ENCODE measurements at places on chromosomes 2 and 18. TPM values are rescaled to one million over a fixed set of nuclear protein-coding genes. Genes with fewer than 3 reads are reported as not detected.

- peaks cover 7% of the 10 kb centered on the region for H3K4me1 ChIP-seq
- peak; percentile 69 for DNase-seq
- peak overlapping the region; percentile 7 for H3K27ac ChIP-seq
- H3K4me3 ChIP-seq: peak overlapping the region; percentile 11
Observed at GRCh38 chr2:210503001-210503623, 26.6 kb upstream of the LANCL1 start.

- no peak overlapping the region for H3K4me3 ChIP-seq
- no peak for DNase-seq
- H3K27me3 ChIP-seq: no peaks in the 10 kb centered on the region
Observed at GRCh38 chr2:6372317-6372901, 493.3 kb downstream of the CMPK2 start.

DNA sequence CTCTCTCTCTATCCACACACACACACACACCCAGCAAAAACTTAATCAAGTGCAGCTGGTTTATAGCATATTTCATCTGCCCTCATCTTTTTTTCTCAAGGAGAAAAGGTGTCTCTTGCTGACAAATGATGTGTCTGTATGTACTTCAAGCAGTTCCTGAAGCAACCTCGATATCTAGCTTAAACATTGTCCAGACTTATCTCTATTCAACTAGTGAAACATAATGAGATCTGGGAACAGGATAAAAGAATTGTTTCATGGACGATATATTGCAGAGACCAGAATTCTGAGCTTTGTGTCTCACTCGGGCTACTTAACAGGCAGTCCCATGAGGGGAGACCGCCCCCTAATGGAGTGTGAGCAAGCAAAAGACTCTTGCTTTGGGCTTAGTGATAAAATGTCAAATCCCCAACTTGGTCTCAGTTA is 929.2 kb upstream of the SOX11 start:
- H3K27ac ChIP-seq: no peak overlapping the region
- H3K36me3 ChIP-seq: no peaks in the 10 kb centered on the region
- no peaks in the 10 kb centered on the region for H3K27me3 ChIP-seq
- DNase-seq: peak; percentile 62
- no peak overlapping the region for H3K4me3 ChIP-seq

DNA sequence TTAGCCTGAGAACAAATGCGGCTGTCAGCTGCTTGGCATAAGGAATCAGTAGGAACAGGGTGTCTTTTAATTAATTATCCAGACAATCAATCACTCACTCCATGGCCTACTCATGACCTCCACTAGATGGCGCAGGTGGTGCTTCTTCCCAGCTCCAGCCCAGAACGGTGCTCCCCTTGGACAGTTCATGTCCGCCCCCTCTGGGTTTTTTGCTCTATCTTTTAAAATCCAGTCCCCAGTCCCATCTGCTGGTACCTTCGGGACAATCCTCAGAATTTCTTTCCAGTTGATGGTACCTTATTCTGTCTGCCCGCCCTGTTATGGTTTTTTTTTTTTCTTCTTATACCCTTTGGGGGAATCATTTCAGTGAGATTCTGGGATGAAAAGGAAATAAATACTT is 99.8 kb downstream of the CACNB4 start:
- no peaks in the 10 kb centered on the region for H3K27me3 ChIP-seq
- no peaks in the 10 kb centered on the region for H3K36me3 ChIP-seq
- H3K27ac ChIP-seq: no peak overlapping the region
- no peak overlapping the region for H3K4me3 ChIP-seq

DNA sequence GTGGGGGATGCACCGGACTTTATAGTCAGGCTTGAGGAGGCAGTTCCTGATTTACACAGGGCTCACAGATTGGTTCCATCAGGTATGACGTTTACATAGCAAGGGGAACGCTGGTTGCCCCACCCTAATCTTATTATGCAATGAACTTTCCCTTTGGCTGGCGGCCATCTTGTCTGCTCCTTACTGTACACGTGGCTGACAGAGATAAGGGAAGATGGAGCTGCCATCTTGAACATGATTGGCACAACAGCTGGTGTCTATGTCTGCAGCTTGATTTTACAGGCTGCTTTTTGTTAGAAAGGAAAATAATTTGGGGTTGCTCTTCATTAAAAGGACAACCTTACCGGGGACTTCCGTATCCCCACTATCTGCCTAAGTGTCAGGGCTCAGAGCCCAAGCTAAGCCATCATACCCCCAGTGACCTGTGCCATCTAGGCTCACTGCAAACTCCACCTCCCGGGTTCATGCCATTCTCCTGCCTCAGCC is 33.5 kb upstream of the ATG16L1 start:
- peaks cover 8% of the 10 kb centered on the region for H3K4me1 ChIP-seq
- DNase-seq: no peak
- no peak overlapping the region for H3K4me3 ChIP-seq
- H3K27me3 ChIP-seq: no peaks in the 10 kb centered on the region
- H3K27ac ChIP-seq: no peak overlapping the region

RPL37A gene
- total RNA-seq: 1,069 TPM

DNA sequence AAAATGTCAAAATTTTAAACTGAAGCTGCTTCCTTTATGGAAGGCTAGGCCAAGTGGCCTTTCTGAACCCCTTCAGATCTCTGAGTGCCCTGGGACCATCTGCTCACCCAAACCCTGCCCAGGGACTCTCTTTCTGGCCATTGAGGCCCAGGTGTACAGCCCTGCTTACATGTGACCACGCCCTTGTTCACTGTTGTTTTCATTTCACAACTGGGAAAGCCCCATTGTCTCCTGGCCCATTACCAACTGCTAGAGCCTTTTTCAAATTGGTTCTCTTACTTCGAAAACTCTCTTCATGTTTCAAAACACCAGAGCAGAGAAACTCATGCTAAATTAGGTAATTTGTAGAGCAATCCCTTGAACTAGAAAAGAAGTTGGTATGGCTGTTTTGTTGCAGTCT is 219.5 kb upstream of the TANK start:
- H3K27ac ChIP-seq: no peak overlapping the region
- H3K36me3 ChIP-seq: no peaks in the 10 kb centered on the region
- no peaks in the 10 kb centered on the region for H3K27me3 ChIP-seq
- H3K4me1 ChIP-seq: no peaks in the 10 kb centered on the region
- DNase-seq: no peak

DNA sequence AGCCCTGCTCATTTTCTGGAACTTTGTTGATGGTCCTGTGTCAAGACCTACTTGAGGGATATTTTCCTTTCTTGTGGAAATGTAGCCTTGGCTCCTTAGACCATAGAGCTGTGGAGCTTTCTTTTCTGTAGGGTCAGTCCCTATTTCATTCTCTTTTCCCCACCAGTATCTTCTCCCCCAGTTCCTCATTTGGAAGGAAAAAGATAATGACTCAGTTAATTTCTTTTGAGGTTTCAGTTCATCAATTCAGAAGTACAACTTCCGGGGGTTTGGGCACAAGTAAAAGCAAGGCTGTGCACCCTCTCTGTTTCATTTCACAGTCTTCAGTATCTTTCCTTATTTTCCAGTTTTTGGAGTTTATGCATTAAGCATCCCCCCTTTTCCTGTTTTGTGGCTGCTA is 70.7 kb downstream of the CDC42EP3 start:
- no peaks in the 10 kb centered on the region for H3K4me1 ChIP-seq
- no peak overlapping the region for H3K27ac ChIP-seq
- no peak overlapping the region for H3K4me3 ChIP-seq

GRCh38 chr2:205293559-205293958 is 388.7 kb upstream of the NRP2 start:
- no peak overlapping the region for H3K4me3 ChIP-seq
- no peaks in the 10 kb centered on the region for H3K27me3 ChIP-seq
- H3K36me3 ChIP-seq: no peaks in the 10 kb centered on the region
- no peak overlapping the region for H3K27ac ChIP-seq

GRCh38 chr2:205929246-205929942 is 156.6 kb downstream of the INO80D start:
- no peak overlapping the region for H3K4me3 ChIP-seq
- peak; percentile 57 for DNase-seq
- no peaks in the 10 kb centered on the region for H3K36me3 ChIP-seq
- peaks cover 26% of the 10 kb centered on the region for H3K4me1 ChIP-seq

LINC00305 gene
- total RNA-seq: not detected

GRCh38 chr2:131641414-131642206 is 113.9 kb downstream of the CCDC74A start:
- H3K4me1 ChIP-seq: peaks cover under 1% of the 10 kb centered on the region
- H3K36me3 ChIP-seq: no peaks in the 10 kb centered on the region
- DNase-seq: no peak

LRRTM1 gene
- total RNA-seq: not detected

CD8A gene
- total RNA-seq: 1.8 TPM

DNA sequence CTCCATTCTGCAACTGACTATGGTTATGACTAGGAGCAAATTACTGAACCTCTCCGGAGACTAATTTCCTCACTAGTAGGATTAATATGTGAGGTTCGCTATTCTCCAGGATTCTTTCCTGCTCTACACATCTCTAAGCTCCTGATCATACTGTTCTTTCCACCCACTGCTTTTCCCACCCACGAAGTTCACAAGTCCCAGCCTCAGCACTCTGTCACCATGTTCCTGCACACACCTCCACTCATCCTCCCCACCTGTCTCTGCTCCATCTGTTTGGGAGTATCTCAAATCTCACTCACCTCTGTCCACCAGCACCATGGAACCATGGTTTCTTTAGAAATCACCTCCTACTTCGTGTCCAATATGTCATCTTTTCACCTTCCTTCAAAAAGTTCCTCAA is 185.3 kb downstream of the LRATD1 start:
- no peaks in the 10 kb centered on the region for H3K36me3 ChIP-seq
- DNase-seq: no peak
- H3K4me1 ChIP-seq: peaks cover 24% of the 10 kb centered on the region
- H3K27ac ChIP-seq: no peak overlapping the region
- no peaks in the 10 kb centered on the region for H3K27me3 ChIP-seq
- H3K4me3 ChIP-seq: no peak overlapping the region

- peaks cover 6% of the 10 kb centered on the region for H3K4me1 ChIP-seq
- DNase-seq: no peak
- H3K4me3 ChIP-seq: no peak overlapping the region
- no peaks in the 10 kb centered on the region for H3K27me3 ChIP-seq
- H3K27ac ChIP-seq: no peak overlapping the region
- no peaks in the 10 kb centered on the region for H3K36me3 ChIP-seq
Observed at GRCh38 chr18:45566025-45566740, 49.1 kb upstream of the SLC14A2 start.

DNA sequence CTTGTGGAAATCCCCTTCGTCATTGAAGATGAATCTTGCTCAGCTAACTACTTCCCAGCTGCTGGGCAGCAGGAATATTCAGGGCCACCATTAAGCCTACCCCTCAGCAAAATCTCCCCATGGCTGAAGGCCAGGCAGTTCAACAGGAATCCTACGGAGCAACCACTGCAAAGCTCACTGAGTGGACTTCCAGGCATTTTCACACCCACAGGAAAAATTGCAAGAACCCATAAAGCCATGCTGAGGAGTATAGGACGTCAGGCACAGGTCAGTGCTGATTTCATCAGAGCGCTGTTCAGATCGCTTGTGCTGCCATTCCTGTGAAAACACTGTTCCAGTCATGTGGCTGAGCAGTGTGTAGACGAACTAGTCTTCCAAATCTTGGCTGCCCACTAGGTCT is 134.8 kb upstream of the TACR1 start:
- H3K27me3 ChIP-seq: no peaks in the 10 kb centered on the region
- no peak for DNase-seq
- no peak overlapping the region for H3K27ac ChIP-seq
- no peaks in the 10 kb centered on the region for H3K36me3 ChIP-seq
- H3K4me3 ChIP-seq: no peak overlapping the region
- H3K4me1 ChIP-seq: no peaks in the 10 kb centered on the region

SAG gene
- not detected for total RNA-seq
